ENCODE measurements at places on chromosomes 12 and 14.

- DNase-seq = no peak
These were observed 30.8 kb downstream of the TMTC3 start for GRCh38 chr12:88172844-88173407.

DNA sequence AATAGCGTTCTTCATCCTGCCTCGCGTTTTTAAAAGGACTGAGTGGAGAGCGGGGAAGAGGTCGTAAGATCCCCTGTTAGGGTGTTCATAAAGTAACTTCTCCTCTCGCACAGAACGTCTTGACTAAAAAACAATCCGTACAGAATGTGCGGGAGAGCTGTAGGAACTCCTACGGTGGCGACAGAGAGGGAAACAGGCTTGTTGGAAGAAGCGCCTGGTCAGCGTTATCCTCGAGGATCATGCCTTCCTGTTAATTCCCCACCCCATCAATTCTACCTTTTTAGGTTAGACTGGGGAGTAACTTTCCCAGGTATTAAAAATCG, 399 bp upstream of the WASHC4 start:
- no peak for DNase-seq

GRCh38 chr14:42316693-42317092, 710.0 kb downstream of the LRFN5 start:
- no peak for DNase-seq

DNA sequence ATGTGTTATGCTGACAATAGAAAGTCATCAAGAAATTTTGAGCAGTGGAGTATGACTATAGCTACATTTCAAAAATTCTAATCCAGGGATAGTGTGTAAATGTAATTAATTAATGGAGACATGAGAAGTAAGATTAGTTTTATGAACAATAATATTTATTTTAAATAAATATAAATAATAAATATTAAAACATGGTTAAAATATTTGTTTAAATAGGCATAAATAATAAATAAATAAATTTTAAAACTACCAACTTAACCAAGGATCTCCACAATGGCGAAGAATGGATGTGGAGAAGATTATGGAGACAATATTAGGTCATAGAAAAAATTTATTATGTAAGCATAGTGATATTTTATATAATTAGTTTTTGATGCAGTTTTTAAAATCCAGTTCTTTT, 588.2 kb upstream of the NOVA1 start:
- DNase-seq = no peak

DNA sequence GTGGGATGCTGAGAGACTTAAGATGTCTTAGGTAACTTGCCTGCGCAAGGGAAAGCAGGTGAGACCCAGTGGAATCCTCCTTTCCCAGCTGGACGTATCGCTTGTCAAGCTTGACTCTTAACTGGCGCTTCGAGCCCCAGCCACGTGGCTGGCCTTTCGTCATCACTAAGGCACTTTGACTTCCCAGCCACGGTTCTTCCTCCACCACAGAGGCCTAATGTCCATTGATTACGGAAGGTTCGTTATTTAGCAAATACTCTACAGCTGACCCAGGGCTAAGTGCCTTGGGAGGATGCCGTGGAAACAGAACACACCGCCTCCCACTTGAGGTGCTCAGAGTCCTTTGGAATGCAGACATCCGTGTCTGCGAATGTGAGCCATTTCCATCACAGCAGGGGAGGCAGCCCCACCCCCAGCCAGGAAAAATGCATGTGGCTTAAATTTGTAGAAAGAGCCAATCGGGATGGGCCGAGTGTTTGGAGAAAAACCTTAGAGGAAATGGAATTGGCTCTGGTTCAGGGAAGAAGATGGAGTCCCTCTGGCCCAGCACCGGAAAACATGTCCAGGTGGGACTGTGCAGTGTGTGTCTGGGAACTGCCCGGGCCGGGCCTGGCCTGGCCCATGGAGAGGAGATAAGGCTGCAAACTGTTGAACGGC, 115.7 kb downstream of the PLXNC1 start:
- DNase-seq = no peak

DNA sequence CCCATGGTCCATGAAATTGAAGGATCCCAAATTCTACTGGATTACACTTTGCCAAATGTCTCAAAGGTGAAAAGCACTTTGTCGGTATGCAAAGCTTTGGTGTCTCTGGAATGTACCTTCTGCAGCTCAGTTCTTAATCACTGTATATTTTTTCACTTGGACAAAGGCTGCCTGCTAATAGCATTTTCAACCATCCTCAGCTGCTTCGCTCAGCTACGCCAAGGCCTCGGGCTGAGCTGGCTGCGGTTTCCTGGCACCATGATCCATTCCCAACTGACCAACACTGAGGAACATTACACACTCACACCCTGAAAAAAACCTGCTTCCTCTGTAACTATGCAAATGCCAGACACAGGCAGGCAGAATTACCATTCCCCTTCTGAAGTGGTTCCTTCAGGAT, 335.2 kb downstream of the DPF3 start:
- no peak for DNase-seq

All from NCI-H2081 treated with DMSO at 0.1 percent for 48 hours (cell line).